Left ventricle myocardium superior (tissue), 1 donor: ENCODE measurements at places on chromosomes 1 and 21.

DNA sequence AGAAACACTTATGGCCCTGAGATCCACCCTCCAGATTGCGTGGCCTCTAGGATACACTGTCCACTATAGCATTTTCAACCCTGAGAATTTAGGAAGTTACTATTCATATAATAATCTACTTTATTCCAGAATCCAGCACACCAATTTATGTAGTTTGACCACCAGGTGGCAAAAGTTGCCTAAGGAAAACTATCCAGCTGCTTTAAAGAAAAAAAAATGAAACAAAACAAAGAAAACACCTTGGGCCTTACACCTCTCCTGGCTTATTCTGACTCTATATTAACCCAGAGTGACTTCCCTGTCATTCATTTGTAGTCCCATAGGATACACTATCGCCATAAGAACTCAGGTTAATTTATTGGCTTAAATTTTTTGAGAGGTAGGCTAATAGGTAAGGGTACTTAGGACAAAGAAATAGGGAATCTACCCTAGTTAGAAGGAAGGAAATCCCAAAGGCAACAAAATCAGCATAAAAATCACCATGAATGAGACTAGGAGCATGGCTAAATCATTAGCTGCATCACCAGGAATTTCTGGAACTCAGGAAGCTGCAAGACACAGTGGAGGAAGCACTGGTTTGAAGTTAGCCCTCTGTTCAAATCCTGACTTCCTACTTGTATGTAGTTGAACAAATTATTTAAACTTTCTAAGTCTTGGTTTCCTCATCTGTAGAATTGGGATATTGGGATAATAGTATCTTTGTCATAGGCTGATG is 107.5 kb downstream of the SPAG17 start:
- DNase-seq: no peak

GRCh38 chr1:54542962-54543539 is 5.0 kb upstream of the ACOT11 start:
- DNase-seq: no peak

- peak; percentile 44 for DNase-seq
Observed at GRCh38 chr1:94734963-94735901, 84.9 kb upstream of the SLC44A3 start.

- DNase-seq: no peak
Observed at GRCh38 chr1:161226320-161226711, 456 bp downstream of the TOMM40L start.

DNA sequence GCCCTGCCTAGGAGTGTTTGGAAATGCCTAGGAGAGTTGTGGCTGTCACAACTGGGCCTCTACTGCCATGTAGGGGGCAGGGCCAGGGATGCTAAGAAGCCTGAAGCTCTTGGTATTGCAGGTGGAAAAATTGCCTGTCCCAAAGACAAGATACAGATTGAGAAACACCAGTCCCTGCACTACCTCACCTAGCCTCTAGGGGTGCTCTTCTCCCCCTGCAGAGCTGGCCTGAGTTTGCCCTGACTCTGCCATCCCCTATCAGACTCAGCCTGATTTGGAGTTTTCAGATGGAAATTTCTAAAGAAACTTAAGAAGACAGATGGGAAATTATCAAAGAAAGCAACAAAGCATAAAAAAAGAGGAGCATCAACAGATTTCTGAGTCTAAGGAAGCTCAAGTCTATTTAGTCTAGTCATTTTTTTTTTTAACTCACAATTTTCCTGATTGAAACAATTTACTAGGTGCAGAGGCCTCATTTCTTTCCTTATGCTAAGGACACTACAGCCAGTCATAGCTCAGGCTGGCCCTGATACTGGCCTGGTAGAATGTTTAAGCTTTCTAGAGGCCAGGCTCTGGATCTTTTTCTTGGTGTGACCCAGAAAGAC is 61.4 kb upstream of the LRRN2 start:
- DNase-seq: no peak

- DNase-seq: no peak
Observed at GRCh38 chr1:56710646-56711045, 65.5 kb downstream of the PRKAA2 start.

DNA sequence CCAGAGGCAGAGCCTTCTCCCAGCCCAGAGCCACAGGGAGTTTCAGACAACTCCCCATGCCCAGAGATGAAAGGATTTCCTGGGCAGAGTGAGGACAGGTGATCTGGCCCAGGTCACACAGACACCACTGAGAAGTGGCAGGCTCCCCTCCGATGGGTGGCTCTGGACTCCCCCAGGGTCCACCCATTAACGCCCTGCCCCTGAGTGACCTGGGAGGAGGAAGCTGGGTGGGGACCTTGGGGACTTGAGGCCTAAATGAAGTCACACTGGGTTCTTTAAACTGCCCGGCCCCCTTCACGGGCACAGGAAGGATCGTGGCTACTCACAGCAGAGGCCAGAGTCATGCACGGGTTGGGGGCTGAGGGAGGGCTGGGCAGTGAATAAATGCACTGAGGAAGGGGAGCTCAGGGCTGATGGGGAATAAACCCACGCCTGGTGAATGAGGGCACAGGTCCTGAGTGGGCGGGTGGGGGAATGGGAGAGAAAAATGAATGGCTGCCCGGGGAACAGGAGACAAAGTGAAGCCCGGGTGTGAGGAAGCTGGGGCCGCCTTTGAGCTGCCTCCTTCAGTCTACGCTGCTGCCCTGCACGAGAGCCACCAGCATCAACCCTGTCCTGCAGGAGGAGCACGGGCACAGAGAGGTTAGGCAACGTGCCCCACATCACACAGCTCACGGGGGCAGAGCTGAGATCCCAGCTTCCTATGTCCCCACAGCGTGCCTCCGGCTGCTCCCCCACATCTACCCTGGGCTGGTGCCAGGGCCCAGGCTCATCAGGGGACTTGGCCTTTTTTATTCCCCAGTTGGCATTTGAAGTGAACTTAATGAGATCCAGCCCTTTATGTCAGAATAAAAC is 404.3 kb downstream of the MATN1 start:
- no peak for DNase-seq

DNA sequence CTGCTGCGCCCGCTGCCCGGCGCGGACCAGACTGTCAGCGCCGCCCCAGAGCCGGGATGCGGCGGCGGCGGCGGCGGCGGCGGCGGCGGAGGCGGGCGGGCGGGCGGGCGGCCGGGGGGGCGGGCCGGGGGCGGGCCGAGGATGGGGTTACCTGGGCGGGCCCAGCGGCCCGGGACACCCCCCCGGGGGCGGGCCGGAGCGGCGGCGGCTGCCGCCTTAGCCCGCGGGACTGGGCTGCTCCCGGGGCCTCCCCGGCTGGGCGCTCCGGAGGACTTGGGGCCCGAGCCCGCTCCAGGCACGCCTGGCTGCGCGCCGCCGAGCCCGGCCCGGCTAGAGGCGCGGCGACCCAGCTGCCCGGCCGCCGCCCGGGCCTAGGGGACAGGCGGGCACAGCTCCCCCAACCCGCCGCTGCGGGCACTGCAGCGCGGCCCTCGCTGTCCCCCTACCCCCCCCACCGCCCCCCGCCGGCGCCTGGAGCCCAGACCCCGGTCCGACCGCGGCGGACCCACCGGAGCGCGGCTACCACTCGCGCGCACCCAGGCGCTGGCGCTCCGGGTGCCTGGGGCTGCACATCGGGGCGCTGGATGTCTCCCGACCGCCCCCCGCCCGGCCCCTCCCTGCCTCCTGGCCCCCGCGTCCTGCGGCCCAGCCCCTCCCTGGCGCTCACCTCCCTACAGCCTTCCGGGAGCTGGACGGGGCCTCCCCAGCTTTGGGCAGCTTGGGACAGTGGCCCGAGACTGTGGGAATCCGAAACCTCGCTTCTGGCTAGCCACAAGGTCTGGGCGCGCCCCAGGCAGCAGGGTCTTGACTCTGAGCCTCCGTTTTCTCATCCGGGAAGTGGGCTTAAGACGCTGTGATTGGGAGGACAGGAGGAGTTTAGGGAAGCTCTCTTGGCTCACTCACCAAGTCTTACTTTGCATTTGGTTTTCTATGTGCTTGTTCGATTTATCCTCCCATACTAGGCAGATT is at the start of gene WNT4:
TSS of gene WNT4 (minus strand) at position 33 of the 969 bp plus-strand sequence. CDS start 175 bp downstream, outside the sequence.
- peak; percentile 67 for DNase-seq

DNA sequence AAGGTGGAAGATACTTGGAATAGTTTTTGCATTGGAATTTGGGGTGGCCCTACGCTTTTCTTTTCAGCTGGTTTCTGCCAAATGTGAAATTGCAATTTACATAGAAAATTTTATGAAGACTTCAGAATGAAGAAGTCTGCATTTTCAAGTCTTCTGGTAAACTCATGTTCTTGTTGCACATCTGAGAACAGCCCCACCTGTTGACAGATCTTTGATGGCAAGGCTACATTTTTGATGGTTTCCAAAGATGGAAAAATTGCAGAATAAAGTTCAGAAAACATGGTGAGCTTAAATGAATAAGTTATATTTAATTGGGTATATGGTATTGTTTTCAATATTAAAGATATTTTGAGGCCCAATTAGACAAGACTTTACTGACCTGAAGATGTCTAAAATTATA is 25.4 kb downstream of the OLFM3 start:
- DNase-seq: no peak

GRCh38 chr21:39804240-39804639 is 59.3 kb downstream of the IGSF5 start:
- no peak for DNase-seq

DNA sequence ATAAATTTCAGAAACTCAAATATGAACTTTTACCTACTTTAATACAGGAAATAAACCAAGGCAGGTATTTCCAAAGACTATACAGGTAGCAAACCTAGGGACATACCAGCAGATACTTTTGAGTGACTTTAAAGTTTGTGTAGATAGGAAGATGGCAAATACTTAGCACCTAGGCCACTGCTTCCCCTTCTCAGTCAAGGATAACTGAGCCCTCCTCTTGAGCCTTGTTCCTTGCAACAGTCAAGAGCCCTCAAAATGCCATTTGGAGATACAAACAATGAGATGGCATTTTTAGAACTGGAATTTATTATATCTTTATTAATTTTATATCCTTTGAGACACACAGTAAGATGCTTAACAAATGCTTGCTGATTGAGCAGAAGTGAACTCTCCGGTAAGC is 65.9 kb downstream of the LPGAT1 start:
- DNase-seq: no peak

GRCh38 chr1:192867180-192867579 is 58.3 kb downstream of the RGS2 start:
- DNase-seq: no peak

DNA sequence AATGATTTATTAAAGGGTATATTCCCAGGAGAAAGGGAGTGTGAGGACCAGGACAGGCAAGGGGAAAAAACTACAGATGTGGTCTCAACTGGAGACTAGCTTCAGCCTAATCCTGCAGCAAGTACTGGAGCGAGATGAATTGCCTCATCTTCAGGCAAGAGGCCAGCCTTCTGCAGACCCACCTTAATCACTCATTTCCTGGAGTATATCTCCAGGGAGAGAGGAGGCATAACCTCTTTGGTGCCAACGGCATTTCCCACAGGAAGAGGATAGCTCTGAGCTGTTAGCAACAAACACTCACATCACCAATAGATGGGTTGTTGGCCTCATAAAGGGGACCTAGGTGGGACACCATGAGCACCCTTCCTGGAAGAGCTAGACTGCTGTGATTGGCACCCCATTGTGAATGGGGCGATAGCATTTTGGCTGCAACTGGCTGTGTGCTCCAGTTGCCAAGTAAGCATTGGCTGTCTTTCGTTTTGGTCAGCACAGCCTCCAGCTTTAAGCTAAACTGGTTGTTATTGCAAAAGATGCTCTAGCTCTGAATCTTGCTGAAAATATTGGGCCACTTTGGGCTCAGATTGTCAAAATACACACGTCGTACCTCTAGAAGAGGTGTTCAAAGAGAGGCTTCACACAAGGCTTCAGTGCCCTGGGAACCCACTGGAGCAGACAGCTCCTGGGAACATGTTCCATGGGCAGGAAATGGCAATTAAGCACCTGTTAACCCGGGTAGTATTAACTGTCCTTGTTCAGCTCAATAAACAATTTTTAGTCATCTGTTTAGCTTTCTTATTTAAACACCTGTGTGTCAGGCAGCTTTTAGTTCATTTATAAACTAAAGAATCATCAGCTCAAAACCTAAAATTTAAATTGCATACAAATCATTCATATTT is 314.8 kb upstream of the C1orf87 start:
- DNase-seq: no peak

DNA sequence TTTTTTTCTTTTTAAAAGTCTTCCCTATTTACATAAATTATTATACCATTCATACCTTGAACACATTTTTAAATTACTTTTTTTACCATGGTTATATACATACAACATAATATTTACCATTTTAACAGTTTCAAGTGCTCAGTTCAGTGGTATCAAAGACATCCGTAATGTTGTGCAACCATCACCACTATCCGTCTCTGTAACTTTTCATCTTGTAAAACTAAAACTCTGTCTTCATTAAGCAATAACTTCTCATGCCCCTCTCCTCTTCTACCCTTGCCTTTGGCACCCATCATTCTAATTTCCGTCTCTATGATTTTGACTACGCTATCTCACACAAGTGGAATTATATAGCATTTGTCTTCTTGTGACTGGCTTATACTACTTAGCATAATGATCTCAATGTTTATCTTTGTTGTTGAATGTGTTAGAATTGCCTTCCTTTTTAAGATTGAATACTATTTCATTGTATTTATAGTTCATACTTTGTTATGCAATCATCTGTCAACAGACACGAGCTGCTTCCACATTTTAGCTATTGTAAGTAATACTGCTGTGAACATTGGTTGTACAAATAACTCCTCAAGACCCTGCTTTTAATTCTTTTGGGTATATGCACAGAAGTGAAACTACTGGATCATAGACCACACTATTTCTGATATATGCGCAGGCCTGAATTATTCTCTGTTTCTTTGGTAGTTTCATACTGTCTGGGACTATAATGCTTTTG is 689.5 kb upstream of the NCAM2 start:
- no peak for DNase-seq

DNA sequence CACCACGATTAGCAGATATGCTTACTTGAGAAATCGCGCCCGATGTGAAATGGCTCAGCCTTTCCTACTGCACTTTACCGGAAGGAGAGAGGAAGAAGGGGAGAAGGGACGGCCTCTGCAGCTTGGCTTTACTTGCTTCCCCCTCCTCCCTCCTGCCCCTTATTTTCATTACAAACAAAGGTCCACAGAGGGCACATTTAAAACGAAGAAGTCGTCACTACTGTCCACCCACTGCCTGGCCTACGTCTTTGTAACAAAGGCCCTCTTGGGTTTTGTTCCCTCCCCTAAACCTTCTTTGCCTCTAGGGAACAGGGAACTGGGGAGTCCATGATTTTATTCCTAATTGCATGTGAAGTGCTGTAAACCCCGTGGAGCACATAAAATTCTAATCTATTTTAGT is 308.5 kb downstream of the LMX1A start:
- DNase-seq: no peak

DNA sequence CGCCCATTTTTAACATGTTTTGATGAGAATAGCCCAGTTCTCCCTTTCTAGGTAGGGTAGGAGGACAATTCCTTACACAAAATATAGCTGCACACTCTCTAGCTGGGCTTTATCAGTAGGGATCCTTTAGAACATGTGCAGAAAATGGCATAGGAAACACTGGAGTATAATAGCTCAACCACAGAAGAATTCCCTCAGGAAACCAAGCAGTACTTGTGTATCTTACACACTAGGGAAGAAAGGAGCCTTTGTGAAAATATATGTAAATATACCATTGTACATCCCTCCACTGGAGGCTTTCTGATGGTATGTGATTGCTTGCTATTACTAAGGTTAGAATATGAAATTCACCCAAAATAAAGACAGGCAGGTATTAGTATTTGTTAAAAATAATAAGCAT is 153.5 kb downstream of the LRRC40 start:
- no peak for DNase-seq

GRCh38 chr1:237258871-237259270 is 216.9 kb downstream of the RYR2 start:
- DNase-seq: peak; percentile 49

GRCh38 chr1:23651069-23651808 is 40.4 kb upstream of the RPL11 start:
- peak; percentile 75 for DNase-seq

GRCh38 chr1:24946861-24947658 is 17.0 kb upstream of the RUNX3 start:
- no peak for DNase-seq
